Stimulated activated CD4-positive, alpha-beta T cell treated with anti-CD3 and anti-CD28 coated beads, TNF-alpha, amount 100 ng/mL, for 1 hour (primary cell): ENCODE measurements at places on chromosomes 1 and 21.

- no peak for DNase-seq
Observed at GRCh38 chr1:89546082-89546889, 21.7 kb downstream of the LRRC8B start.

- no peak for DNase-seq
Observed at GRCh38 chr1:240468656-240469055, 143.3 kb downstream of the GREM2 start.

DNA sequence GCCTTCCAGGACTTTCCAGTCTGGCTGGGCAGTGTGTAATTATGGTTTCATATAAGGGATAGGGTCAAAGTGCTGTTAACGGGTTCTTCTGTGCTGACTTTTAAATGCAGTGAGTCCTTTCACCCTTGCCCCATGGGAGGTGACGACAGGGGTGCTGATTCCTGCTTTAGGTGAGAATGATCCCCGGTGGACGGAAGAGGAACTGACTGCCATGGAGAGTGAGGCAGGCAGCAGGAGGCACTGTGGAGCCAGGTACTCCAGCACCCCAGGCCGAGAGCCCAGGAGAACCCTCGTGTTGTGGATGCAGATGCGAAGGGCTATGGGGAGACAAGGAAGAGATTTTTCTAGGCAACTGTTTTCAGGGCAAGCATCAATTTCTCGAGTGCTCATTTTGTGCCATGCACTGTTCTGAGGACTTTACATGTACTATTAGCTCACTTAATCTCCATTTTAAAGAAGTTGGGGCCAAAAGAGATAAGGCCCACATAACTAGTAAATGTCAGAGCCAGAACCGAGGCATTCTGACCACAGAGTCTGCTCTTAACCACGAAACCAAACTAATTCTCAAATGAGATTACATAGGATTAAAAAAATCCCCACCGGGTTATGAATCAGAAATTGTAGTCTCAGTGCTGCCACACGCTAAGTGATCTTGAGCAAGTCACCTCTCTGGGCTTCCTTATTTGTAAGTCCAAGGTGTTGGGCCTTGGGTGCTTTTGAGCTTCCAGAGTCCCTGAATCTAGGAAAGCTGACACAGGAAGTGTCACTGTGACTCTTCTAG, 28.2 kb downstream of the STPG1 start:
- DNase-seq: no peak

DNA sequence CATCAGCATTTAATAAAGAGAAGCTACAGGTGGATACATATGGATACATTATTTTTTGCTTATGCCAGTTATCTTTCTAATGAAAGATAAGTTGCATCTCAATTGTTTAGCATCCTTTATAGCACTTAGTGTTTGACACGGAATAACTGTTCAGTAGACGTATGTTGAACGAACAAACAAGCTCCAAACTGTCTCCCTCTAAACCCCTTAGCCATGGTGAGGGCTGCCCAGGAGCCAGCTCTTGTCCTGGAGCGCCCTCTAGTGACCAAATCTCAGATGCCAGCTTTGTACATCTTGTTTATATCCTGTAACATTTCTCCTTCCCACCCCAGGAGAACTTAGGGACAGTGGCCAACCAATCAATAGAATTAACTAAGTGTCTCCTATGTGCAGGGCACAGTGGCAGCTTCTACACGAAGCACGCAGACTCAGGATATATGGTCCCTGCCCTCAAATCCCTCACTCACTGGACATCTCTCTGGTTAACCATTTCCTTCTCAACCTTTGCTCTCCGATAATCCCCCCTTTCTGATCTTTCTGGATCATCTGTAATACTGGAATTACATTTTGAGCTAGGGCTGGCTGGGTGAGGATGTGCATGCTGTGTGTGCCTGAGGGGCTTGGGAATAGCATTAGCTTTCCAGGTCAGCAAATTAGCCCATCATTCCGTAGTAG, 22.9 kb downstream of the KCNA10 start:
- DNase-seq: peak; percentile 50

- DNase-seq: no peak
Observed at GRCh38 chr1:67889953-67890567, 56.8 kb upstream of the GNG12 start.
